ENCODE measurements at places on chromosomes 7 and 10.
A peak's percentile ranks its signal among the peaks of the same experiment; 100 is the strongest.

GRCh38 chr7:95219721-95220120, 104.6 kb downstream of the PON1 start:
- no peak for DNase-seq

DNA sequence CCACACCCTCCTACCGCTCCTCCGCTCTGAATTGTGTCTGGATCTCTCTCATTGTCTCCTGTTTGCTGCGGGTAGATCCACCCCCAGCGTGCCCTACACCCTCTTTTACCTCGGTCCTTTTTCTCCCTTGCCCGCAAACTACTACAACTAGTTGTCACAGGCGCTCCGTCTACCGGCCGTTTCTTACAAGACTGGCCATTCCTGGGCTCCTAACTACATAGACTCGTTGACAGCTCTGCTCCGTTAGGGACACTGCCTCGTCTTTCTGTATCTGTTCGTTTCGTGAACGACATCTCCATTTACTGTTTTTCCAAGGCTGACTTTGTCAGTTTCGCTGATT, 786 bp downstream of the TAF3 start:
- peak; percentile 25 for DNase-seq

DNA sequence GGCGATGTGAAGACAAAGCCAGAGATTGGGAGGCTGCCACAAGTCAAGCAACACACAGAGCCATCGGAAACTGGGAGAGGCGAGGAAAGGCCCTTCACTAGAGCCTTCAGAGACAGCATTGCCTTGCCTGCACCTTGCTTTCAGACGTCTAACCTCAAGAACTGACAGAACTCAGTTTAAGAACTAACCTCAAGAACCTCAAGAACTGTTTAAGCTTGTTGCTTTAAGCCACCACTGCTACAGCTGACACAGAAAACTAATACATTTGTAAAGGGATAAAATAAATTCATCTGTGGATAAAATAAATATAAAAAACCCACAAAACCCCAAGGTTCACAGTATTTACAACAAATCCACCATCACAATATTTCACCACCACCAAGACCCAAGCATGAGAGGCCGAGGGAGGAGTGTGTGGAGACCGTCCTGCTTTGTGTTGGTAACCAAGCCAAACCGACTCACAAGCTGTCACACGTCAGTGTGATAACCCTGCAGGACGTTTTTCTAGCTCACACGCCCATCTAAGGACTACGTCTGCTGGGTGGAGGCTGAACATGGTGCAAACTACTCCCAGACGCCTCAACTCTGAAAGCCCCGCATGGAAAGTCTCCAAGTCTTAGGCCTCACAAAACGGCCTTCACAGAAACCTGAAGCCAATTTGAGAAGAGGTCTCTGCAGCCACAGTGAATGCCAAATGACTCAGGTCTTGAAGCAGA, 116.8 kb downstream of the ABLIM1 start:
- peak; percentile 91 for DNase-seq

- DNase-seq: no peak
These were observed 73.8 kb downstream of the DIP2C start for GRCh38 chr10:615583-616152.

- no peak for DNase-seq
These were observed 123.0 kb upstream of the JCAD start for GRCh38 chr10:30182191-30183054.

- no peak for DNase-seq
These were observed 168.3 kb downstream of the CHRM2 start for GRCh38 chr7:137036768-137037167.

GRCh38 chr10:102517553-102517952, 13.8 kb downstream of the SUFU start:
- DNase-seq: no peak

GRCh38 chr7:143884969-143885559, 16.9 kb downstream of the TCAF1 start:
- DNase-seq: no peak

GRCh38 chr10:60479305-60480020, 89.8 kb upstream of the ANK3 start:
- DNase-seq: no peak

- DNase-seq: no peak
These were observed 181.8 kb downstream of the ELFN1 start for GRCh38 chr7:1851721-1852516.

GRCh38 chr7:70595370-70595754, 536.6 kb upstream of the GALNT17 start:
- no peak for DNase-seq

DNA sequence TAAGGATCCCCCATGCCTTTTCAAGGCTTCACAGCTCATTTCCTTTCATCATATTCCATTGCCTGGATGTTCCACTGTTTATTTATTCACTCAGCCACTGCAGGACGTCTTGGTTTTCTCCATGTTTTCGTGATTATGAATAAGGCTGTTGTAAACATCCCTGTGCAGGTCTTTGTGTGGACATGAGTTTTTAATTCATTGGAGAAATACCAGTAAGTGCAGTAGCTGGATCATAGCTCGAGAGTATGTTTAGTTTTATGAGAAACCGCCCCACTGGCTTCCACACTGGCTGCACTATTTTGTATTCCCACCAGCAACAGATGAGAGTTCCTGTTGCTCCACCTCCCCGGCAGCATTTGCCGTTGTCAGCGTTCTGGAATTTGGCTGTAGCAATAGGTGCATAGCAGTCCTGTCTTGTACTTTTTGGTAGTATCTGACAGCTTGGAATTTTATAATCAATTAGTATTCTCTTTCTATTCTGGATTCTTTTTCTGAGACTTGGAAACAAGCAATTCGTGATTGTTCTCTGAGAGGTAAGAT, 269.9 kb upstream of the PITRM1 start:
- DNase-seq: no peak

- no peak for DNase-seq
These were observed 35.0 kb downstream of the VIPR2 start for GRCh38 chr7:159109653-159110035.

GRCh38 chr10:126063353-126063791, 167.0 kb downstream of the FANK1 start:
- DNase-seq: no peak

- no peak for DNase-seq
These were observed 158.3 kb downstream of the FRMD4A start for GRCh38 chr10:14172336-14172950.

GRCh38 chr10:66180581-66181318, 745.1 kb upstream of the LRRTM3 start:
- peak; percentile 63 for DNase-seq

GRCh38 chr7:96449094-96449493, 127.2 kb upstream of the SLC25A13 start:
- DNase-seq: no peak

- DNase-seq: no peak
These were observed 119.8 kb downstream of the SPAG6 start for GRCh38 chr10:22464966-22465629.

- DNase-seq: no peak
These were observed 87.7 kb downstream of the PIK3CG start for GRCh38 chr7:106952658-106953231.

DNA sequence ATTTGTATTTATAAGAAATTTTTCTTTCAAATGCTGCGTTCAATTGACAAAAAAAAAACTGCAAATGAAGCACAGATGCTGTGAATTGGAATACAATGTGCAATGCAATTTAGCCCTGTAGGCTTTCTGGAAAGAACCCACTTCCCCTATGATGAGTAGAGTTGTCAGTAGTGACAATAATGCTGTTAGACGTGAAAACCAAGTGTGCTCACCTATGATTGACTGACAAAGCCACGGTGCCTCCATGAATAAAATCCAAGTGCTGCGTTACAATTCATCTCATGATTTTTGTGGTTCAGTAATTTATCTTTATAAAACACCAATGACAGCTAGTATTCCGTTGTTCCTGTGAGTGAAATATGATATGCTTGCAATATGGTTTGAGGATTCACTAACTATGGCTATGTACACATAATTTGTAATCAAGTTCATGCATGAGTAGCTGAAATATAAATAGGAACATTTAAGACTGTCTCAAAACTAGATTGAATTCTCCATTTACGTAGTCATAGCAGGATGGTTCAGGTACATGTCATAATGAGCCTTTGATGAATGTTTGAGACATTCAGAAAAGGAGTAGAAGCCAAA, 1160.3 kb downstream of the CNTNAP2 start:
- no peak for DNase-seq

- no peak for DNase-seq
These were observed 44.4 kb upstream of the OCM2 start for GRCh38 chr7:98034081-98035035.

DNA sequence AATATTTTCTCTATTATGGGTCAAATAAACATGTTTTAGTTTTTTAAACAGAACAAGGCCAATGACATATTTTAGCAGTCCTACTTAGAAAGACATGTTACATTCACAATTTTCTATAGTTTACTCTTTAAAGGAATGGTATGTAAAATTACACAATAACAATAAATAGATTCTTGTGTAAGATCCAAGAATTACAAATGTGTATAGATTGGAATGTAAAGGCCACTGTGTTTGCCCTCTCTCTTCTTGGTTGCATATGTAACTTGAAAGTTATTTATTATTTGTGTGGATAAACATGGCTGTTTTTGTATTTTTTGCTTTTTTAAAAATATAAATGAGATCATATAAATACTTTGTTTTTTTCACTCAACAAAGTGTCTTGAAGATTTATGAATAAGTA, 979.3 kb upstream of the CELF2 start:
- no peak for DNase-seq

GRCh38 chr7:155375337-155376277, 77.9 kb downstream of the INSIG1 start:
- no peak for DNase-seq

DNA sequence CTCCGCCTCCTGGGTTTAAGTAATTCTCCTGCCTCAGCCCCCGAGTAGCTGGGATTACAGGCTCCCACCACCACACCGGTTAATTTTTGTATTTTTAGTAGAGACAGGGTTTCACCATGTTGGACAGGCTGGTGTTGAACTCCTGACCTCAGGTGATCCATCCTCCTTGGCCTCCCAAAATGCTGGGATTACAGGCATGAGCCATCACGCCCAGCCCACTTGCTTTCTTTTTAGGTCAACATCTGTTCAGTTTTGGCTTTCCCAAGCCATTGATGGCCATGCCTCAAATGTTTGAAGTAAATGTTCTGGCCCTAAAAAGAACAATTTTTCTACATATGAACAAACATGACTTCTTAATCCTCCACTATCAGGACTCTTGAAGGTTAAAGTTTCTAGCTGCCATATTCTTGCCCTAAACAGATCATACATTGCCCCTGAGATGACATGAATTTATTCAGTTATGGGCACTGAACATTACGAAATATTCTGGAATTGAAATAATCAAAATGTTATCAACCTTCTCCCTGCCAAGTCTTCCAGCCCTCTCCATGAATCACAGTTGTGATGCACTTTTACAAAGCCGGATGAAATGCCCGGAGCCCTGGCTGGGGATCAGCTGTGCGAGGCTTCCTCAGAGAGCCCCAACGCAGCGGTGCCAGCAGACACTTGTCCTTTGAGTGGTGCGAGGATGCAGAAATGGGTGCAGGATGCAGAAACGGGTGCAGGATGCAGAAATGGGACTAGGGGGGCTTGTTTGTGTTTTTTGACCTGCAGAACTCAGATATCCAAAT, 2.9 kb downstream of the MRLN start:
- no peak for DNase-seq

DNA sequence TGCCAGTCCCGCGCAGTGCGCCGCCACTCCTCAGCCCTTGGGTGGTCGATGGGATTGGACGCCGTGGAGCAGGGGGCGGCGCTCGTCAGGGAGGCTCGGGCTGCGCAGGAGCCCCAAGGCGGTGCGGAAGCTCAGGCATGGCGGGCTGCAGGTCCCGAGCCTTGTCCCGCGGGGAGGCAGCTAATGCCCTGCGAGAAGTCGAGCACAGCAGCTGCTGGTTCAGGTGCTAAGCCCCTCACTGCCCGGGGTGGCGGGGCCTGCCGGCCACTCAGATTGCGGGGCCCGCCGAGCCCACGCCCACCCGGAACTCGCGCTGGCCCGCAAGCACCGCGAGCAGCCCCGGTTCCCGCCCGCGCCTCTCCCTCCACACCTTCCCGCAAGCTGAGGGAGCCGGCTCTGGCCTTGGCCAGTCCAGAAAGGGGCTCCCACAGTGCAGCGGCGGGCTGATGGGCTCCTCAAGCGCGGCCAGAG, 14.4 kb upstream of the WASL start:
- no peak for DNase-seq

- no peak for DNase-seq
These were observed 12.5 kb upstream of the CFAP69 start for GRCh38 chr7:90232430-90232829.

GRCh38 chr10:130857631-130858295, 453.8 kb downstream of the TCERG1L start:
- DNase-seq: no peak

- no peak for DNase-seq
These were observed 8.9 kb downstream of the PDE1C start for GRCh38 chr7:32061346-32061745.

- no peak for DNase-seq
These were observed 3.8 kb downstream of the GPRIN2 start for GRCh38 chr10:46552526-46553237.

- no peak for DNase-seq
These were observed 21.2 kb downstream of the CEP41 start for GRCh38 chr7:130419658-130420057.

DNA sequence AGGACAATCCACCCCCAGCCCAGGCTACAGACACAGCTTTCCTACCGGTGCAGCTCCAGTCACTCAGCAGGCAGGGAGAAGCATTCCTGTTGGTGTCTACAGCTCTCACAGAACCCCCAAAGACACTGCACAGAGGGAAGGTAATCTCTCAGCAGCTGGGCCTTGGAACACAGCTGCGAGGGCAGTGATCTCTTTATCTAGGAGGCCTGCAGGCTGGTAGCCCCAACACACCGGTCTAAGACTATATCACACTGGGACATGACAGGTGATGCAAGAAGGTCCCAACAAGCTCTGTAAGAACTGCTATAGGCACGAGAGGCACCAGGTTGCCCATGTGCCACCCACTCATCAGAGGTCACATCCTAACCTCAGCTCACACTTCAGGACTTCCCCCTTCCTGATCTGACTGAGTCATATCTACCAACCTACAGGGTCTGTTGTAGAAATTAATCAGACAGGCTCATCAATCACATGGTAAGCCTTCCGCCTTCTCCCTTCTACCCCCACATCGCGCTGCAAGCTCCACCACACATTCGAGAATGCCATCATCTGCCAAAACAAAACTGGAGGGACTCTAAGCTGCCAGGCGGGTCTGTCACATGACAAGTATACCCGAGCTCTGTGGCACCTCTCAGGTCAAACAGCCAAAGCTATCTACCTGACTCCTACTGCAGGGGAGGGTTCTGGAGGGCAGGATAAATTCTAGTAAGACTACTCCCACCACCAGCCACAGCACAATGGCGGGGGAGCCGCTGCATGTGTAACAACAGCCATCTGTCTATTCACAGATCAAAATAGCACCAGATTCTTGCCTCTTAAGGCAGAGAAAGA, 26.1 kb downstream of the FAM53B start:
- peak; percentile 93 for DNase-seq

All from CD4-positive, alpha-beta T cell treated with Interleukin-2 at 100 ng/mL for 4 hours (primary cell).